ENCODE measurements at places on chromosomes 6 and 20.

DNA sequence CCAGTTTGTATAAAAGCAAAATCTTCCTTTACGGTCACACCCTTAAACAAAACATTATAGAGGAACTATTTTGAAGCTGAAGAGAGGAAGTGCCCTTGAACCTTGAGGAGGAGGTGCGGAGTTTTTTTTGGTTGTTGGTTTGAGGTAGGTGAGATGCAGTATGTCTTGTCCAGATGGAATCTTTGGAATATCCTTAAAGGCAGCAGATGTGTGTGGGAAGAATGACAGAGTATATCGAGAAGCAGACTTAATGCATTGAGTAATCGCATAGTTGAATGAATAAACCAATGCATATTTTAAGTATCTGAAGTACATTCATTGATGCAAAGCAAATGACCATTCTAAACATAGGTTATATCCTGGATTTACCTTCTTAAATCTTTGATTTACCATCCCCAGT lies 49.9 kb downstream of the AIG1 start:
- DNase-seq = no peak

DNA sequence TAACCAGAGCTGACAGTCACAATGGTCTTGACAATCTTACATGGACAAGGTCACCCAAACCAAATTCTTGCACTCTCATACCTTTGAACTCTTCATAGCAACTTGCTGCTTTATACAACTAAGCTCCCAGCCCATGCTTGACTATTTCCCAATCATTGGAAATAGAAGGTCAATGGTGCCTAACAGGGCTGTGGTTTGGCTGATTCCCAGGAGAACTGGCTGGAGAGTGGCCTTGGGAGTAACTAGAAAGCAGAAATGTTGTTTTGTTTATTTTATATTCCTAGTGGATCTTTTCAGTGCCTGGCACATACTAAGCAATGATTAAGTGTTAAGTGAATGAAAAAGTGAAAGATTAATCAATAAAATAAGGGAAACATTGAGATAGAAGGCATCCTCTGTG lies 3.0 kb downstream of the SPINT4 start:
- no peak for DNase-seq

DNA sequence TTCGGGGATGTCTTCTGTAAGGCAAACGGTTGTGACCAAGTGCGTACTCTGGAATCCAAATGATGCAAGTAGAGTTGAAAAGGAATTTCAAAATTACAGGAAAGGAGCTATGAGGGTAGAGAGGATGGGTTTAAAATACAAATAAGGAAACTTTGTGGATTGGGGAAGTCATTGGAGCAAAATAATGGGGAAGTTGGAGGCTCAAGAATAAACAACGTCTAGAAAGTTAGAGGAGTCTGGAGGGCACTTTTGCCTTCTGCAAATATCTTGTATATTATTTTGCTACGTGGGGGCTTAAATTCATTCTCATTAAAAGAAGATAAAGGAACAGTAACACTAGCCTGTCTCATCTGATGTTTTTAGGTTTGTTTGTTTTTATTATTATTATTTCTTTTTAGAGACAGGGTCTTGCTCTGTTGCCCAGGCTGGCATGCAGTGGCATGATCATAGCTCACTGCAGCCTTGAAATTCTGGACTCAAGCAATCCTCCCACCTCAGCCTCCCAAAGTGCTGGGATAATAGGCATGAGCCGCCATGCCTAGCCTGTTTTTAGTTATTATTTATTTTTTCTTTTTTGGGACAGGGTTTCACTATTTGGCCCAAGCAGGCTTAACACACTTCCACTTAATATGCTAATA lies 55.0 kb upstream of the TNFAIP3 start:
- DNase-seq = peak; percentile 20

DNA sequence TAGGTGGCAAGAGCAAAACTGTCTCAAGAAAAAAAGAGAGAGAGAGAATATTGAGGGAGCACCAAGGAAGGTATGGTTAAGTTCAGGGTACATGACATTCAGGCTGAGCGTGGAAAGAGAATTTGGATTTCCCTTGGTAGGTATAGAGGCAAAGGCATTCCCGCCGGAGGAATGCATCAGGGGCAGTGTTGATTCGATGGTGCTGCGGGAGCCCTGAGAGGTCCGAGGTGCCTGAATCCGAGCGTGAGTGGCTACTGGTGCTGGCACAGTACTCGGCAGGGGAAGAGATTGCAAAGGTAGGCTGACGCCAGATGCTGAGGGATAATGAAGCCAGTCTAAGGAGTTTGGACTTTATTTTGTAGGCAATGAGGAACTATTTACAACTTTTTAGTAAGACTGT lies 20.0 kb downstream of the BMP6 start:
- no peak for DNase-seq

GRCh38 chr20:44057698-44058675 lies 129.0 kb downstream of the JPH2 start:
- DNase-seq = no peak

- no peak for DNase-seq
These were observed 30.3 kb downstream of the ITPR3 start for GRCh38 chr6:33651403-33651802.

DNA sequence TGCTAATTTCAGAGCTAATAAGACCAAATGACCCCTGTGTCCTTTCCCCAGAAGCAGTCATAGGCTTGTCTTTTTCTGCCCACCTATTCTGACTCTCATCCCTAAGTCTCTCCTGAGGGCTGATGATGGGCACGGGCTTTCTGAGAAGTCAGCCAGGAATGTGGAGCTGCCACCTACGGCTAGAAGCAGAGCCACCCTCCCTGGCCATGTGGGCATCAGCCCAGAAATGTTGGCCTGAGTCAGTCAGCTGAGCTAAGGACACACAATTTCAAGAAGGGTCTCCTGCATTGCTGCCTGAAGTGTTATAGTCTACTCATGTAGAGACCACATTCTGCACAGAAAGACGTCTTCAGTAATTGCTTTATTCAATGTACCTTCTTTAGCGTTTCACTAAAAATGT lies 17.1 kb downstream of the MYLIP start:
- no peak for DNase-seq

DNA sequence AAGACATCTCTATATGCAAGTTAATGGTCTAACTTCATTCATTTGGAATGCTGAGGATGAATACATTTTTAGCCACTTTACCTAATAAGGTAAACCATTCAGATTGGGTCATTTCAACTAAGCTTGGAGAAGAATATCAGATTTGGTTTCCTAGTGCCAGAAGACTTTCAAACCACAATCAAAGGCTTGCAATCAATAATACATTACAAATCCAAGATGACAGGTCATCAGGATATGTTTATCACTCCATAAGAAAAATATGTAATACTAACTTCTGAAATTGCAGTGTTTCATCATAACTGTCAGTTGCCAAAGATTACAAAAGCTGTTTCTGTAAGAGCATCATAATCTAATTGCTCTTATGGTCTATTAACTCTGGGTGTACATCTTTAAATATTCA lies 654.0 kb downstream of the COL12A1 start:
- no peak for DNase-seq

DNA sequence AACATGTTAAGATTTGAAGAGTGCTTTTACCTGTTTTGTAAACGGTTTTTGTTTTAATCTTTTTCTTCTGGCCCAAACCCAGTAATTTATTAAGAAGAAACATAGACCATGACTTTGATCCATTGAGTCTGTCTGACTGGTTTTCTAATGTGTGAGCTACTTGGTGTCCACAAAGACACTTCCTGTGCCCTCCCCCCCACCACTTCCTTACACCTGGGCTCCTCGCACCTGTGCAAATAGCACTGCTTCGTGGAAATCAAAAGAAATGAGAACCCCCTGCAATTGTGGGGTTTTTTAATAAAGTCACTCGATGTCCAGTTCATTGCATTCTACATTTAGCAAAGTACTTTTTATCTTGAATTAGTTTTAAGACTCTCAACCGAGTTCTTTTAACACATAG lies 65.5 kb downstream of the SMOC2 start:
- no peak for DNase-seq

GRCh38 chr6:43798688-43799444 lies 28.9 kb downstream of the VEGFA start:
- DNase-seq = peak; percentile 65

- DNase-seq = no peak
These were observed 14.4 kb upstream of the SLC22A23 start for GRCh38 chr6:3471286-3471685.

GRCh38 chr20:61940976-61941720 lies 124.5 kb downstream of the TAF4 start:
- DNase-seq = no peak

DNA sequence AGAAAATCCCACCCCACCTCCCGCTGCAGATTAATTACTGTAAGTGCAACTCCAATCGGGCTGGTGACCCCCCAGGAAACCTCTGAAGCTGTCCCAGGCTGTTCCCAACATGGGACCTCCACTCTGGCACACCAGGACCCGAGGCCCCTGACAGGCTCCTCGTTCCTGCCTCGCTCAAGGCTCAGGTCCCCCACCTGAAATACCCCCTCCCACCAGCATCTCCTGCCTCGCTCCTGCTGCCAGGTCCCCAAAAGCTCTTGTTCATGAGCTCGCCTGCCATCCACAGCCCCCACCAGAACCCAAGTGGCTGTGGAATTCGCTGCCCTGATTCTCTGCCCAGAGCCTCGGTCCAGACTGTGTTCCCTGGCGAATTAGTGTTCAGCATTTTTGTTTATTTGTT lies 26.1 kb downstream of the NPEPL1 start:
- DNase-seq = no peak

DNA sequence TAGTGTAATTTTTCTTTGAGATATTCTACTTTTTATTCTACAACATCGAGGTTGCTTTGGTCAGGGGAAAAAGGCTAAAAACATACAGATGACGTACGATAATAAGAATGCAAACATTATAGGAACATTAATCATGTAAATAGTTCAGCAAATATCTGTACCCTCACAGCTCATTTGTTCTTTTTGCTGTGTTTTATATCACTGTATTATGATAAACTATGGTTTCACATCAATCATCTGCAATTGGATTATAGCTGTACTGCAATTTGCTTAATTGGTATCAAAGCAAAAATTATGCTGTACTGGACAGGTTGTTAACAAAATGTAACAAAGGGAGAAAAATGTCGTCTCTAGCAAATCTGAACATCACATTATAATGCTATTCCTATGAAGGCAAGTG lies 597.1 kb downstream of the EPHA7 start:
- no peak for DNase-seq

GRCh38 chr6:39451831-39452230 lies 129.3 kb upstream of the KCNK16 start:
- peak; percentile 22 for DNase-seq

- no peak for DNase-seq
These were observed 211.6 kb upstream of the SNX9 start for GRCh38 chr6:157611406-157611805.

All from hematopoietic multipotent progenitor cell treated with erythropoietin and hydrocortisone succinate and interleukin-3 and kit ligand, for 6 days (in vitro differentiated cells).